ENCODE measurements at places on chromosomes 3 and 15. TPM values are rescaled to one million over a fixed set of nuclear protein-coding genes. Genes with fewer than 3 reads are reported as not detected.

- DNase-seq = no peak
These were observed 444.2 kb upstream of the GOLIM4 start for GRCh38 chr3:168539909-168540308.

DNA sequence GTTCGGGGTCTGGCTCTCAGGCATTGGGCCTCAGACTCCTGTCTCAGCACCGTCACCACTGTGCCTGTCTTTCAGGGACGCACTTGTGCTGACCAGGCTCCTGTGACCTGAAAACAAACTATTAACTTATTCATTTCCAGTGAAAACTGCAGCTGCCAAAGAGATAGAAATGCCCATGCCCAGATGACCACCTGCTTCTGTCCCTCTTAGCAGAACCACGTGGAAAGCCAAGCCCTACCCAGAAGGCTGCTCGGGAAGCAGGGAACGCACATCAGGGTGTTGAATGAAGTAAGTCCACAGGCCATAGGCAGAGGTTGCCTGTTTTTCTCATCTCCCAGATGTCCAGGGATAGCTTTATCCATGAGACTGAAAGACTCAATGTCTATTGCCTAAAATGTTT is 219.3 kb downstream of the EBLN2 start:
- DNase-seq = no peak

DNA sequence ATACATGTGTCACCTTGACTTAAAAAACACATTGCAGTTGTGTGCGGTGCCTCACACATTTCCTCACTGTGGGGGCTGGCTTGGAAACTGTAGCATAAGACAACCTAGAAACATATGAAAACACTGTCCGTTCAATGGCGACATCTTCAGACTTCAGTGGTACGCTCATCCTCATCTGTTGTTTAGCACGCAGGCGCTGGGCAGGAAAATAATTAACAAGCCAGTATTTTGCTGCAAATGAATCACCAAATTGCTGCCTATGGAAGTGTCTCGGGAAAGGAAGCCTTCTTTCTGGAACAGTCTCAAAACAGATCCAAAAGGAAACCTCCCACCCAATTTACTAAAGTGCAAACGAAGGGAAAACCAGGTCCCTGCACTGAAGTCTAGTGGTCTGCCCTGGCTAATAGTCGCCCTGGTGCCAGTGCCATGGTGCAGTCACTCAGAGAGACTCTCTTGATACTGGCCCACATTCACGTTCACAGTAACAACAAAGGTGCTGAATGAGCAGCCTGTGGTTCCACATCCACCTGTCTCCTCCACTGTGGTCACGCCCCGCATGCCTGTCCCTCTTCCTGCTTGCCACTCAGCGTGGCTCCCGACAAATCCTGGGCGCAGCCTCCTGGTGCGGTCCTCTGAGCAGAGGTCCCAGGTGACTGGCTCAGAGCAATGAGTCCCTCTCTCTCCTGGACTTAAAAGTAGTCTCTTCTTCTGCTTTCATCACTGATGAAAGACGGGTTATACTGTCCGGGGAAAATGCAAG is 35.6 kb upstream of the MUC13 start:
- no peak for DNase-seq

The CTSH gene
- total RNA-seq = 45.9 TPM

GRCh38 chr3:162367429-162368260 is 871.0 kb downstream of the OTOL1 start:
- DNase-seq = no peak

DNA sequence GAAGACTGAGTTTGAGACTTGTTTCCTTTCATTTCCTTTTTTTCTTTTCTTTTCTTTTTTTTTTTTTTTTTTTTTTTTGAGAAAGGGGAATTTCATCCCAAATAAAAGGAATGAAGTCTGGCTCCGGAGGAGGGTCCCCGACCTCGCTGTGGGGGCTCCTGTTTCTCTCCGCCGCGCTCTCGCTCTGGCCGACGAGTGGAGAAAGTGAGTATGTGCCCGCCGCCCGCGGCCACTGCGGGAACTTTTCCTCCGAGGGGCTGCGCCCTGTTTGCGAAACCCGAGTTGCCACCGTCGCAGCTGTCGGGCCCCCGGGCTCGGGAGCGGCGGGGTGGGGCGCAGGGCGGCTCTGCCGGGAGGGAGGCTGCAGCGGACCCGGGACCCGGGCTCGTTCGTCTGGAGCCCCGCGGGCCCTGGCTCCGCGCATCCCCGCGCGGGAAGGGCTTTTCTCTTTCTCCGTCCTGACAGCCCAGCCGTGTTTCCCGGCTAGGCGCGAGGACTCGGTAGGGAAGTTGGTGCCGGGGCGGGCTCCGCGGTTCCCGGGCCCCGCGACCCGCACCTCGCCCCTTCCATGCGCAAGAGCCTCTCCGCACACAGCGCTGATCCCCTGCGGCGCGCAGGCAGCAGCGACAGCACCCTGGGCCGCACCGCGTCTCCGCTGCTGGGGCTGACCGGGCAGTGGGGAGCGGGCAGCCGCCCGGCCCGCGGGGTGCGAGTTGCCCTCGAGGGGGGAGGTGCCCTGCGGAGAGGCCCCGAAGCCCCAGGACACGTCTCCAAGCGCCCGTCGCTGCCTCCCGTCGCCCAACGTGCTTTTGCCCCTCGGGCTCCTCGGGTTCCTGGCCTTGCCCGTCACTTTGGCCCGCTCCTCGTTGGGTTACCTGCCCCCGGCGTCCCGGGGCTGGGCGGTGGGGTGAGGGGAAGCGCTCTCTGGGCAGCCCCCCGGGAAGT is 1.4 kb downstream of the IGF1R start:
- DNase-seq = no peak

DNA sequence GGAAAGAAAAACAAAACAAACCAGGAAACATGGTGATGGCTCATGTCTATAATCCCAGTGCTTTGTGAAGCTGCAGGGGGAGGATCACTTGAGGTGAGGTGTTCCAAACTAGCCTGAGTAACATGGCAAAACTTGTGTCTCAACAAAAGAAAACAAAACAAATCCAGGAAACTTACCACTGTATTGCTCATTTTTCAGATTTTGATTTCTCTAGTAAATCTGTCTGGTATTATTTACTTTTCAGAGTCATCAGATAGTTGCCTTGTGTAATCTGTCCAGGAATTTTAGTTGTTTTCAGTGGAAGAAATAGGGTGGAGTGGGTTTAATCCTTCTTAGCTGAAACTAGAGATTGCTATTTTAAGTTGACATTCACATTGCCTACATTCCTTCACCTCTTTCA is 91.8 kb upstream of the ALCAM start:
- DNase-seq = no peak

The PLCD1 gene
- 11.2 TPM for total RNA-seq

DNA sequence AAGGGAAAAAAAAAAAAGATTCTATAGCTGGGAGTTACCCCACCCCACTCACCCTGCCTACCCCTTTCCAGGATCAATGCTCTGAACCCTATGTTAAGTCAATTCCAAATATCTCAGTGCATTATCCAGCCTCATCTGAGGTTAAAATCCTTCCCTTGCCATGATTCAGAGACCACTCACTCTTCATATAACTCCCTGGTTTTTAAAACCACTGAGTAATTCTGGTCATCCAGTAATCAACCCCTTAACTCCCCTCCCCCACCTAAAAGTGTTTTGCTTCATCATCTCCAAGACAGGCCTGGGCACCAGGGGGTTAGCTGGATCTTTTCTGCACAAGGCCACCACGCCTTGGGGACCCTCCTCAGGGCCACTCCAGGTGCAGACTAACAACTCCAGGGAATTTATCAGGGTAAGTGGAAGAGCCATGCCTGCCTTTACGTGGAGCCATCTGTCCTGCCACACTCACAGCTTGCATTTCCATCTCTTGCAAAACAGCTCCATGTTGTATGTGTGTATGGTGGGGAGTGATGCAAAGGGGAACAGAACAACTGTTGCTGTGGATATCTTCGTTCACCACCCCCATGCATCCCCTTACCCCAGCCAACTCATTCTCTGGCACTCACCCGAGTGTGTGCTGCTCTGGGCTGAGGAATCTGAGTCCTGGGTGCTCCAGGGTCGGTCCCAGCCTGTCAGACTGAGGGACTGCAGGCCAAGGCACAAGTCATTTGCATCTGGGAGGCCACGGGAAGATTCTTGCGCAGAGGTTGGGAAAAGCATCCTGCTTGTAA is 30.7 kb upstream of the RPS17 start:
- no peak for DNase-seq

DNA sequence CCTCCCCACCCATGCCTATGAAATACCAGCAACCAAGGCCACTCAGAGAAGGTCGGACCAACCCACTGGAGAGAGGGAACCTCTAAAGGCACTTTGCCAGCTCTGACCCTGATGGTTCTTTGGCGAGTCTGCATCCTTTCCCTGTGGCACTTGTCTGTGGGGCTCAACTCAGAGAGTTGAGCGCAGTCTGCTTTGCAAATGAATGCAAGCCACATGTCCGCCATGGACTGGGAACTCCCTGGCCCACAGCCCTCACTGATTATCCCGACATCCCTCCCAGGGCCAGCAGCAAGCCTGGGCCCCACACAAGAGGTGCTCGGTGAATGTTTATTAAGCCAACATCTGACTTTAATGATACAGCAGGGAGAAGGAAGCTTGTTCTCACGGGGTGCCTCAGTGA is 55.5 kb upstream of the HES1 start:
- no peak for DNase-seq

GRCh38 chr3:134277066-134277660 is 26.5 kb upstream of the RYK start:
- DNase-seq = no peak

The SKOR1 gene
- total RNA-seq = not detected

The MINDY2 gene
- 10.1 TPM for total RNA-seq

DNA sequence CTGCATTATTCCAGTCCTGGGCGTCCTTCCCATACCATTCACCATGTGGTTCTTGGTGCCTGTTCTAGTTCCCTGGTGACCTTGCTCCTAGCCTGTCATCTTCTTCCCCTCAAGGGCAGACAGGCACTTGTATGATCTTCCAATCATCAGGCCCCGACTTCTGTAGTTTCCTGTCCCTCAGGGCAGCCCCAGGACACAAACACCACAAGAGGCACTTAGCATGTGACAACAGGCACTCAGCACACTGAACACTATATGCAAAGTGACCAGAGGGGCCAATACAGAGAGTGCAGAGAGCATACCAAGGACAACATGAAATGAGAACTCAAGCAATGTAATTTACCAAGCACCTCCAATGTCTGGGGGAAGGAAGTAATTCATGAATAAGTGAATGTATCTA is 17.9 kb downstream of the TMEM40 start:
- DNase-seq = no peak

- DNase-seq = no peak
These were observed 17.6 kb upstream of the CCDC174 start for GRCh38 chr3:14633819-14634424.

GRCh38 chr15:94546808-94547207 is 315.4 kb downstream of the MCTP2 start:
- DNase-seq = no peak

The NR2F2 gene
- 17.7 TPM for total RNA-seq

The TGM5 gene
- not detected for total RNA-seq

DNA sequence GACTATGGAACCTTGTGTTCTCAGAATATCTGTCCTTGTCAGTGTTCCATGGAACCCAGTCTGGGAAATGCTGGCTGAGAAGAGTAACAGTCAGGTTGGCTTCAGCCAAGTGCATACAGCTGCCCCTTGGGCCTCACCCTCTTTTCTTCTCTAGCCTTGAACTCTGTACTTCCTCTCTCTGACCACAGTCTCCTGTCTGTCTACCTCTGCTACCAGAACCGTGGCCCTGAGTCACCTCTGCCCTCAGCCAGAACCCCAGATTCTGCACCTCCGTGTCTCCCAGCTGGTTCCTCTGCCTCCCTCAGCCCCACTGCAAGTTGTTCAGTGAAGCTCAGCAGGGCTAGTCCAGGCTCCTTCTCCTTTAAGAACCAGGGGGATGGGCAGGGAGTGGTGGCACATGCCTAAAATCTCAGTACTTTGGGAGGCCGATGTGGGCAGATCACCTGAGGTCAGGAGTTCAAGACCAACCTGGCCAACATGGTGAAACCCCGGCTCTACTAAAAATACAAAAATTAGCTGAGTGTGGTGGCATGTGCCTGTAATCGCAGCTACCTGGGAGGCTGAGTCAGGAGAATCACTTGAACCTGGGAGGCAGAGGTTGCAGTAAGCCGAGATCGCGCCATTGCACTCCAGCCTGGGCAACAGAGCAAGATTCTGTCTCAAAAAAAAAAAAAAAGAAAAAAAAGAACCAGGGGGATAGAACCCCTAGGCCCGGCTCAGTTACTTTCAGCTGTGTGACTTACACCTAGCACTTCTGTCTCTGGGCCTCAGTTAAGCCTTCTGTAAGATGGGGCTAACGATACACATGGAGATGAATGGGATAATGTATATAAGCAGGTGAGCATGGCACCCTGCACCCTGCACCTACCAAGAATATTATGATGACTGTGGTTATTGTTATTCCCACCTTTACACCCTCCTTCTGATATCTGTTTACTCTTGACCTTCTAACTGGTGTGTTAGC is 24.3 kb upstream of the TATDN2 start:
- no peak for DNase-seq

DNA sequence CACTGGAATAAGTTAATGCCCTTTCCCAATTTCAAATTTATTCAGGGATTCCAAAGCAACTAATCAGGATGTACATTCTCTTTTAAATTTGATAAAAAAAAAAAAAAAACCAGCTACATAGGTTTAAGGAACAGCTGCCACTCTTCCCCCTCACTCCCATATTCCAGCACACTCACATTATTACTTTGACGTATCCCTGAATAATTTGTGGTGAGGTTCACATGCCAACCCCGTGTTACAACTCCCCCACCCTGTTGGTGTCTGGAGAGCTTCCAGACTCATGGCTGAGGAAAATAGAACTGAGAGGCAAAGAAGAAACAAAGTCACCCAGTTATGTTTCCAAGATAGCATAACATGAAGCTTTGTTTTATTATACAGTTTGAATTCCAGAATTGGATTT is 300.5 kb upstream of the MME start:
- DNase-seq = no peak

DNA sequence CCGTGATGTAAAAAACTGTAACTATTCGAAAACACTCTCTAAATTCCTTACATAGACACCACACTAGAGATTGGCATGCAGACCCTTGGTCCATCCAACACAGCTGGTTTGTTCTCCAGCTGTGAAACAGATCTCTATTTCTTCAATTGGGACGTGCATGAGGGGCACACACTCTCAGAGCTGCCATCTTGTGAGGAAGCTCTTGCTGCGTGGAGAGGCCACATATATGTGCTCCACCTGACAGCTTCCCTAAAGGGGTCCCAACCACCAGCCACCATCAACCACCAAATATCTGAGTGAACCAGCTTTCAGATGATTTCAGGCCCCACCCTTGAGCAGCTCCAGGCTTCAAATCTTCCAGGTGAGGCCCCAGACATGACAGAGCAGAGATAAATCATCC is 25.6 kb downstream of the SSUH2 start:
- no peak for DNase-seq
